ENCODE measurements at places on chromosomes 7 and 10. TPM values are rescaled to one million over a fixed set of nuclear protein-coding genes. Genes with fewer than 3 reads are reported as not detected.

- no peak for DNase-seq
Observed at GRCh38 chr10:42958142-42958868, 118.6 kb upstream of the RET start.

DNA sequence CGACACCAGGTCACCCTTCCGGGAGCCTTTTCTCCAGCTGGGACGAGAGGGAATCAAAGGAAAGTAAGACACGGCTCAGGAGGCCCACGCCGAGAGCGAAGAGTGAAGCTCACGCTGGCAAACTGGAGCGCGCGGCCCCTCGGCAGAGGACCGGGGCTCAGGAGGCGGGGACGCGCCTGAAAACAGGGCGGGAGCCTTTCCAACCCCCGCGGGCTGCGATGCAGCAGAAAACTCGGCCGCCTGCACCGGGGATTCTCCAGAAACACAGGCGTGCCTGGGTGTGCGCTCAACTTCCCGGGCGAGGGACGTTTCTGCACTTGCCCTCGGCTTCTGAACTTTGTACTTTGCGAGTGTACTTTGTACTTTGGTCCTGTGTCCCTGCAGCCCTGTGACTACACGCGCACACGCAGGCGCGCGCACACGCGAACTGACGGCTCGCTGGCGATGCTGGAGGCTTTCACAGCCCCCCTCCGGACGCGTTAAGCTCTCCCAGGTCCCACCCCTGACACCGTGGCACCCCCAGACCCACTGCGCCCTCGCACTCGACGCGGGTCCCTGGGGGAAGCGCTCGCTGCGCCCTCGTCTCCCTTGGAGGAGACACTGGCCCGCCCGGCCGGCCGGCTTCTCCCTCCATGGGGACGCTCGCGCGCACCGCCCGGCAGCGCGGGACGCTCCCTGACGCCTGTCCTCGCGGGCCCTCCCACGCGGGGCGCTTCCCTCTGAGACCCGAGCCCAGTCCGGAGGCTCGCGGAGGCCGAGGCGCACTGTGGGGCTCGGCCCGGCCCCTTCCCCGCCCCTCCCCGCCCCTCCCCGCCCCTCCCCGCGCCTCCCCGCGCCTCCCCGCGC, 588 bp upstream of the PAOX start:
- DNase-seq = peak; percentile 67

GRCh38 chr7:131031099-131031868, 296.4 kb upstream of the MKLN1 start:
- DNase-seq = no peak

DNA sequence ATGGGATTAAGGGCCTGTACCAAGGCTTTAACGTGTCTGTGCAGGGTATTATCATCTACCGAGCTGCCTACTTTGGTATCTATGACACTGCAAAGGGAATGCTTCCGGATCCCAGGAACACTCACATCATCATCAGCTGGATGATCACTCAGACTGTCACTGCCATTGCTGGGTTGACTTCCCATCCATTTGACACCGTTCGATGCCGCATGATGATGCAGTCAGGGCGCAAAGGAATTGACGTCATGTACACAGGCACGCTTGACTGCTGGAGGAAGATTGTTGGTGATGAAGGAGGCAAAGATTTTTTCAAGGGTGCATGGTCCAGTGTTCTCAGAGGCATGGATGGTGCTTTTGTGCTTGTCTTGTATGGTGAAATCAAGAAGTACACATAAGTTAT, 18.2 kb downstream of the LSM5 start:
- no peak for DNase-seq

GRCh38 chr7:149456506-149457421, 4.1 kb downstream of the ZNF777 start:
- DNase-seq = no peak

Gene SPDYE1
- polyA plus RNA-seq = not detected

Data from CD14-positive monocyte (primary cell).